Ureter (tissue), 1 donor: ENCODE measurements at places on chromosomes 2 and 18. TPM values are rescaled to one million over a fixed set of nuclear protein-coding genes. Genes with fewer than 3 reads are reported as not detected.

PAIP2B gene
- 11.6 TPM for total RNA-seq

NPAS2 gene
- 102 TPM for total RNA-seq

DGKD gene
- total RNA-seq: 44.7 TPM

SCN2A gene
- total RNA-seq: 0.29 TPM

ANKRD23 gene
- 10.2 TPM for total RNA-seq

NEU4 gene
- total RNA-seq: 0.49 TPM

DNA sequence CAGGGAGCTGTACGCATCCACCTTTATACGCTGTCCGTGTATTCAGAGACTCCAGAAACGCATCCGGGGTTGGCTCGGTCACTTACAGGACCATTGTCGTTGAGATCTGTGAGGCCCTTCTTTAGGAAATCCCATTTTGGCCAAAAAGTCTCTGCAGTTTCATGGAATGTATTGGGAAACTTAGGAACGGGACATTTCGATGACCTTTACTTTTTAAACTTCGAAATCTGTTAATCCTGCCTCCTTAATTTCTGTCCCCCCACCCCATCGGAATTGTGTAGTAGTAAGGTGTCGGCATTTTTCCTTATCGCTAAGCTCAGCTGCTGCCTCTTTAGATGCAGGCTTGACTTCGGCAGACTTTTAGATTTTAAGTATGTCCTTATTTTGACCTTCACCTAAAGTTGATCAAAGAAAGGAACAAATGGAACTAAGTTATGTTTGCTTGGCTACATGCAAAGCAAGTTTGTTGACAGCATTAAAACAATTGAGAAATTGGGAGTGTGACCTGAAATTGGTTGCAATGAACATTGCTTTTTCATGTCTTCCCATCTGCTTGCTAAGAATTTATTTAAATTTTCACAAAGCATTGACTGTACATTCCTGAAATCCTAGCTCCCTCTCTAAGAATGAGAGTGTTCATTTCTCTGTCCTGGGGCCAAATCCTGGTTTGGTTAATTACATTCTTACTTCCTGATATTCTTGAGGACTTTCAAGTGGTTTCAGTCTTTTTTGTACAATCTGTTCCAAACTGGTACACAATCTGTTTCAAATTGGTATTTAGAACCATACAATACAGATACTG lies 884 bp upstream of the RAPH1 start:
- DNase-seq: no peak

DNA sequence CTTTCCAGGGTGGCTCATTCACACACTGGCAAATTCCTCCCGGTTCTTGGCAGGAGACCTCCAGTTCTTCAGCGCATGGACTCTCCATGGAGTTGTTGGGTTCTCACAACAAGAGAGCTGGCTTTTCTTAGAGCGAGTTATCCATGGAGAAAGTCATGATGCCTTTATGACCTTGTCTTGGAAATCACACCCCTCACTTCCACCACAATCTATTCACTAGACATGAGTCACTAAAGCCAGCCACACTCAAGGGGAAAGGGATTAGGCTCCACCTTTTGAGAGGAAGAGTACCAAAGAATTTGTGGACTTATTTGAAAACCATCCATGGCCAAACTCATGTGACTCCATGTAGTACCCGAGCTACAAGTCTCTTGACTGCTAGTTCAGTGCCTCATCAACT lies 160.5 kb downstream of the SETBP1 start:
- no peak for DNase-seq

GRCh38 chr2:173417341-173417740 lies 62.7 kb downstream of the CDCA7 start:
- DNase-seq: no peak

- no peak for DNase-seq
Measured at GRCh38 chr2:50223643-50224042, 808.3 kb downstream of the NRXN1 start.

- DNase-seq: no peak
Measured at GRCh38 chr2:180050246-180050645, 43.1 kb upstream of the CWC22 start.

- DNase-seq: no peak
Measured at GRCh38 chr18:42743373-42744138, 371.9 kb downstream of the RIT2 start.

DNA sequence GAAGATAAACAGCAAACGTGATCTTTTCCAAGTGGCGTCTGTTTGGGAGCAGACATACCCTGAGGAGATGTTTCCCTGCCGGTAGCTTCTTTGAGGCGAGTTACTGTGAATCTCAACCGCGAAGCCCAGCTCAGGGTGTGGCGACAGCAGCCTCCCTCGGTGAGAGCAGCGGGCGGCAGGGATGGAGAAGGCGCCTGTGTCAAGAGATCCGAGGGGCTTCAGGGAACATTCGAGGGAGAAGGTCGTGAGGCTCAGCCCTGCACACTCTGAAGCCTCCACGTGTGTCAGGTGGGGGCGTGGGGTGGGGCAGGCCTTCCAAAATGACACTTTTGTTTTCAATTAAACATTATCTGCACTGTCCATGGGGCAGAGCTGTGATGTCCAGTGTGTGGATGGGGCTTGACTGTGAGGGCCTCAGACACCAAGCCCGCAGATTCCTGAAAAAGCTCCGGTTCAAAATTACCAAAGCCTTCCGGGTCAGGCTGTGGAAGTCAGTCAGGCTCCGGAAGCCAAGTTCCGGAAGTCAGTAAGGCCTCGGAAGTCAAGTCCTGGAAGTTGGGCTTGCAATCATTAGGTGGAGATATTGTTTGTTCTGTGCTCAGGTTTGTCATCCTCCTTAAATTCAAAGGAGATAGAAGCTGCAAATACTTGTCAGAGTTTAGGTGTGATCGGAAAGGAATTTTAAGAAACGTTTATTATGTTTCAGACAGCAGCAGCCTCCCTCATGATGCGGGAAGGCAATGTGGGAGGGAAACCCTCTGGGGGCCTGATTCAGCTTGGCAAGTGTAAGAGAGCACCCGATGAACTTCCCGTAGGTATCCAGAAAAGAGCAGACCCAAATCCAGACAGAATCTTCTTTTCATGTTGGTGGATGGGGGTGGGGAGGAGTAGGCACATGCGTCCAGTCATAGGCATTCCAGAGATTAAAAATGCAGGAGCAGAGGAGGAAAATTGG lies 20.7 kb downstream of the SMIM21 start:
- no peak for DNase-seq

GRCh38 chr18:39399662-39400061 lies 1834.1 kb upstream of the CELF4 start:
- no peak for DNase-seq

GRCh38 chr18:41714872-41715271 lies 240.2 kb upstream of the PIK3C3 start:
- DNase-seq: no peak

DNA sequence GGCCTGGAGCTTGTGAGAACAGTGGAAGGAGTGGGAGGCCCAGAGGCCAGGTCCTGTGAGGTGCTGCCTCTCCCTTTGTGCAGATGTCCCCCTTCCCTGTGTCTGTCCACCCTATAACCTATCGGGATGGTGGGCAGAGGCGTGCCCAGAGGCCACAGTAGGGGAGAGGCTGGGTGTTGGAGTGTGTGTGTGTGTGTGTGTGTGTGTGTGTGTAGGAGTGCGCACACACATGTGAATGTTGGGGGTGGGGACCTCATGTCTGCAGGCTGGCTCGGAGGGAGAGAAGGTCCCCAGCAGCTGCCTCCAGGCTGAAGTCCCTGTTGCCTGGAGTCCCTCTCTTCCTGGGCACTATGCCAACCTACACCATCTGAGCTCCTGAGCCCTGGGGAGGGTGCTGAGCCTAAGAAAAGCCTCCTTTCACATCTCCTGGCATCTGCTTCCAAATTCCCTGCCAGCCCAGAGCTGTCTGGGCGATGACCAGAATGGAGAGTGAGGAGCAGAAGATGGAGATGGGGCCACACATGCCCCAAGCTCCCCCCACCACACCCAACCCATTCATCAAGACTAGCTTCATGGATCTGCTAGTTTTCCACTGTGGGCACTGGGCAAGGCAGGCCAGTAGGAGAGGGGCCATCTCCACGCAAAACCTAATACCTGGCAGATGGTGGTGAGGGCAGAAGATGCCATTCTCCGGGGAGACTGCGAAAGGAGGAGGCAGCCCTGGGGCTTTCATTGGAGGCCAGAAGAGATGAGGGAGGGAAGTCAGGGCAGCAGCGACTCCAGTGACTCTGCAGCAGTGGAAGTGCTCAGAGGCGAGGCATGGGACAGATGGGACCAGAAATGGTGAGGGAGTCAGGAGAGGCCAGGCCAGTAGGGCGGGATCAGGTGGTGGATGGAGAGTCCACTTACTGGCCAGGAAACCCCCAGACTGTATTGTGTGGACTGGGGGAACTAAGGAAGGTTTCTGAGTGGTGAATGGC lies 20.3 kb downstream of the KCNK3 start:
- no peak for DNase-seq

DNA sequence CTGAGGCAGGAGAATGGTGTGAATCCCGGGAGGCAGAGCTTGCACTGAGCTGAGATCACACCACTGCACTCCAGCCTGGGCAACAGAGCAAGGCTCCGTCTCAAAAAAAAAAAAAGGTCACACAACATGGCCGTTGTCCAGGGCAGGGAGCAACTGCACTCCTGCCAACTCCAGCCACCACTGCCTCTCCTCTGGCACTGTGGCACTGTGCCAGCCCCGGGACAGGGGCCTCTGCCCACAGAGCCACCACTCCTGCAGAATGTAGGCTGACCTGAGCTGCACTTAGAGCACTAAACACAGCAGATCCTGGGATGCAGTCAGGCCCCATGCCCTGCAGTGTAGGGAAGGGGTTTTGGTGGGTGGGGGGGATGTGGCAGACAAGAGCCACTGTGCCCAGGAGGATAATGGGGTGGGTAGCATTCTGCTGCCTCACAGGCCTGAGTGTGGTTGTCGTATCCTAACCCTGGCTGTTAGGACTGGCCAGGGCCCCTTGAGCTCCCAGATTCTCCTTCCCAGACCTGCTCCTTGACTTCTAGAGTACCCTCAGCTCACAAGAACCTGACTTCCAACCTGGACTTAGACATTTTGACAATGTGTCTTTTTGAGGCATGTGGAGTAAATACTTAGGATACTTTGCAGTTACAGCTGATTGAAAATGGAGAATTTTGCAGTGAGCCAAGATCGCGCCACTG lies 69.4 kb upstream of the SH3RF3 start:
- no peak for DNase-seq

- DNase-seq: no peak
Measured at GRCh38 chr2:219681694-219682300, 54.4 kb downstream of the SLC4A3 start.

- no peak for DNase-seq
Measured at GRCh38 chr2:98867539-98868309, 68.3 kb downstream of the CRACDL start.

DNA sequence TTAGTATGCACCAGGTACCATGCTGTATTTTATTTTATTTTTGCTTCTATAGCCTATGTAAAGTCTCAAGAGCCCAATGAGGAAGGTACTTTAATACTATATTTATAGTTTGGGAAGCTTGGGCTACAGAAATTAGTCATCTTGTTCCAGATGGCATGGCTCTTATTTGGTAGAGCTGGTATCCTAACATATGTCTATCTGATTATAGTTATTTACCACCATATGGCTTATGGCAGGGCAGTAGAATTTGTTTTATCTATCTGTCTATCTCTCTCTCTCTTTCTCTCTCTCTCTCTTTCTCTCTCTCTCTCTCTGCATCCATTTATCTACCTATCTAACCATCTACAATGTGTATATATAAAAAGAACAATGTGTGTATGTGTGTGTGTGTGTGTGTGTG lies 1293.7 kb upstream of the SLC39A10 start:
- no peak for DNase-seq

DNA sequence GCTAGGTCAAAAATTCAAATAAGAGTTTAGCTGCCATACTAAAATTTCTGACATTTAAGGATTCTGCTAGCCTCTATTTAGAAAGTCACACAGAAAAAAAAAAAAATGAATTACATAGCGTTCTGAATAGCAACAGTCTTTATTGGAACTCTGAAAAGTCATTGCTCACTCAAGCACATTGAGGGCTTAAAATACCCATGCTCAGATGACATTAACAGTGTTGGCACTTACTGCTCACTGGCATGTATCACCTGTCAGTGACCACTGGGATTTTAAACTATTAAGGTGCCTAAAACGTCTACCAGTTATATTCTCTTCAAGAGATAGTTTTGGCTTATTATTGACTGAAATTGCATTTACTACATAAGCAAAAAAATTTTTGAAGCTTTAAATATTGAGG lies 468.0 kb upstream of the SPHKAP start:
- DNase-seq: no peak

DNA sequence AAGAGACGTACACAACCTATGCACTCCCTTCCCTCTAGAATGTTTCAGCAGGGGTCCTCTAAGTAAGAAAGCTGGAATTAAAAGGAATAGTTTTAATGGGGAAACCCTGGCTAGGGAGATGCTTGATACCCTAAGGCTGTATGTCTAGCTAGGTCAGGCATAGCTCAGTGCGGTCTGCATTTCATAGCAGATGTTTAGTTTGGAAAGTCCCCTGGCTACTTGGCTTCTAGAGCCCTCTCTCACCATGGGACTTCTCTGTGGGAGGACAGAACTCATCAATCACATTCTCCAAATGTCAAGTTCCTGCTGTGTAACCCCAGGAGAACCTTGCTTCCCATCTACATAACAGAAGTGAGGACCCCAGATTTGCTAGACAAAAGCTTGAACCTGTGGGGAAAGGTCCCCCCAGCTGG lies 24.1 kb upstream of the ANXA4 start:
- no peak for DNase-seq

DNA sequence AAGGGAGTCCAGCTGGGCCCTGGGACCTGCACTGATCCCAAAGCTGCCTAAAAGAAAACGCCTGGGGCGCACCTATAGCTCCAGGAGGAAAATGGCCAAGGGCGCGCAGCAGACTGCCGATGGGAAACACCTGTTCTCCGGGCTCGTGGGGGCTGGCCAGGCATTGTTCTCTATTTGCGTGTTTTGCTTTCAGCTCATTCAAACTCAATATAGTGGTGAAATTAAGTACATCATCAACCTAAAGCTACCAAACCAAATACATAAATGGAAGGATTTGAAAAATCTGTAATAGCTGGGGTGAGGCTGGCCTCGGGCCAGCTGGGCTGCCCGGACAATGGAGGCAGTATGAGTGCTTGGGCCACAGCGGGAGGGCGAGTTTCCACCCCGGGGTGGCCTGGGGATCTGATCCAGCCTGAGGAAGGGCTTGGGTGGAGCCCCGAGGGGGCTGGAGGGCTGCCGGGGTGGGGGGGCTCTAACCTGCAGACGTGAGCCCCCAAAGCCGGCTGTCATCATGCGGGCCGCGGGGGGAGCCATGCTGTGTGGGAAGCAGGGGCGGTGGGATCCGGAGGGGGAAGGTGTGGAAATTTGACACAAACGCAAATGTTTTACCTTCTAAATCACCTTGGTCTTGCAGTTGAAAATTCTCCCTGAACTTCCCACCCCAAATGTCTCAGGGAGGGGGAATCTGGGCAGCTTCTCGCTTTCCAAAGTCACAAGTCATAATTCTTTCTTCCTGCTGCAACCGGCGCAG lies 77.6 kb downstream of the ASB1 start:
- no peak for DNase-seq
